ENCODE measurements at places on chromosomes 11 and 22.
A peak's percentile ranks its signal among the peaks of the same experiment; 100 is the strongest.

DNA sequence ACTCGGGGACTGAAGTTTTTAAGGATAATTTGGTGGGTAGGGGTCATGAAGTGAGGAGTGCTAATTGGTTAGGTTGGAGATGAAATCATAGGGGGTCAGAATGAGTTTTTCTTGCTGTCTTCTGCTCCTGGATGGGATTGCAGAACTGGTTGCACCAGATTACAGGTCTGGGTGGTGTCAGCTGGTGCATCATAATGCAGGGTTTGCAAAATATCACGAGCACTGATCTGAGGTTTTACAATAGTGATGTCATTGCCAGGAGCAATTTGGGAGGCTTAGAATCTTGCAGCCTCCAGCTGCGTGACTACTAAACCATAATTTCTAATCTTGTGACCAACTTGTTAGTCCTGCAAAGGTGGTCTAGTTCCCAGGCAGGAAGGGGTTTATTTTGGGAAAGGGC lies 46.4 kb upstream of the CALCB start:
- DNase-seq = no peak

DNA sequence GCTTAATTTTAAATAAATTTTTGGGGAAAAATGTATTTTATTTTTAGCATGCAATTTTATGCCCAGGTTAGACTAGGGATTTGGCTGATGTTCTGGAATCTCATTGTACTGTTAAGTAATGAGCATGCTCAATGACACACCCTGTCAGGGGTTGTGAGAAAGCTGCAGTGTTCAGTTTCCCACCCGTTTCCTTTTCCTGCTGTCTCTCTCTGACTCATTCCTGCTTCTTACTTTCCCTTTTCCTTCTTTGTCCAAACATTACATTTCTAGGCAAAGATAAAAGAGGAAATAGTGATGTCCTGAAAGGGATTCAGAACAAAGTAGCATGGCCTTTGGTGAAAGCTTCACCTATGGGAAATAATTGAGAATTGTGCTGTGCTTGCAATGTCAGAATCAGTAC lies 22.7 kb downstream of the OOSP3 start:
- DNase-seq = no peak

DNA sequence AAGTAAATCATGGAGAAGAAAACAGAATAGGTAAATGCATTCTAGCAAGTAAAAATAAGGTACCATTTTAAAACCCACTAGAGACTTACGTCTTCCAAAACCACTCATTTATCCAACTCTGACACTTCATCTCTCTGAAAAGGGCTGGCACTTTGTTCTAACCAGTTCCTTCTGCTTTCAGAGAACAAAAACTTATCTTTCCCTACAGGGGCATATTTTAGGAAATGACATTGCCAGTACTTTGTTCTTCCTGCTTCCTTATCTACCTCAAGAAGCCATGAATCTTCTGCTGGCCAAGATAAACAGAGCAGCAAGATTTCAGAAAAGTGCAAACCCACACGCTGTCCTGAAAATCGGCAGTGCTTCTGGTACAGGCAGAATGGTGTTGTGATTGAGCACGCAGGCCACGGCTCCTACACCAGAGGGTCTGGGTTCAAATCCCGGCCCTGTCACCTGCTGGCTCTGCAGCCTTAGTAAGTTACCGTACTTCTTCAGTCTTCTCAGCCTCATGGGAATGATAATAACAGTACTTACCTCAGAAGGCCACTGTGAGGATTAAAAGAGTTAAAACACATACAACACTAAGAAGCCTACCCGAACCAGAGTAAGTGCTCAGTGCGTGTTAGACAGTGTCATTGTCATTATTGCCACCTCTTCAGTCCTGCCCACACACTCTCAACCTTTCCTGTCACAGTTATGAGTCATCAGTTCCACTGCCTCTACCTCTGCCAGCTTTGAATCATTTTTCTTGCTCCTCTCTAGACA lies 11.0 kb downstream of the MPZL3 start:
- DNase-seq = no peak

DNA sequence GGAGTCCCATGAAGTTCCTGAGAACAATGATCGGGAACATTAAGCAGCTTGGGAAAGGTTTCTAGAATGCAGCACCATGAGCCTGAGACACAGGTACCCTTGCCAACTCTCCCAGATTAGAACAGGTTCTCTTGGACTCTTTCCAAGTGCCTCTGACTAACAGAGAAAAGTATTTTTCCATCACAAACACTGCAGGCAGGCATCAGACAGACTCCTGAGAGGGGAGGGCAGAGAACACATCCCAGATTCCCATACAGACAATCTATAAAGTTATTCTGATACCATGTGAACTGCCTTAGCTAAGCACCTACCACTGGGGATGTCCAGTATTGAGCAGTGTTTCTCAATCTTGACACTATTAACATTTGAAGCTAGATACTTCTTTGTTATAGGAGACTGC lies 27.3 kb downstream of the SERGEF start:
- no peak for DNase-seq

GRCh38 chr11:62694455-62695167 lies 5.3 kb upstream of the LRRN4CL start:
- peak; percentile 80 for DNase-seq

DNA sequence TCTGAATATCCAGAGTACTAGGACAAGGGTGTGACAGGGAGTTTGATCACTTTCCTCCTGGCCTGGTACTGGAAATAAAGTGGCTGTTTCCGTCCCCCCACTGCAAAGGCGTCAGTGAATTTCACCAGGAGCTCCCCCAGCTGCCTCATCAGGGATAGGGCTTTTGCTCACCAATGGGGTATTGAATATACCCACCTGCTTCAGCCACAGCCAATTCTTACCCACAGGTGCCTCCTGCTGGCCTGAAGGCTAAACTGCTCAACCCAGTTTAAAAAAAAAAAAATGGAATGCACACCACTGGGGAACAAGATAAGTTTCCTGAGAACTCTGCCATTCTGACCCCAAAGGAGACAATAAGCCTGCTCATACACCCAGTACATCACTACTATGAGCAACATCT lies 65.3 kb upstream of the MS4A8 start:
- peak; percentile 15 for DNase-seq

DNA sequence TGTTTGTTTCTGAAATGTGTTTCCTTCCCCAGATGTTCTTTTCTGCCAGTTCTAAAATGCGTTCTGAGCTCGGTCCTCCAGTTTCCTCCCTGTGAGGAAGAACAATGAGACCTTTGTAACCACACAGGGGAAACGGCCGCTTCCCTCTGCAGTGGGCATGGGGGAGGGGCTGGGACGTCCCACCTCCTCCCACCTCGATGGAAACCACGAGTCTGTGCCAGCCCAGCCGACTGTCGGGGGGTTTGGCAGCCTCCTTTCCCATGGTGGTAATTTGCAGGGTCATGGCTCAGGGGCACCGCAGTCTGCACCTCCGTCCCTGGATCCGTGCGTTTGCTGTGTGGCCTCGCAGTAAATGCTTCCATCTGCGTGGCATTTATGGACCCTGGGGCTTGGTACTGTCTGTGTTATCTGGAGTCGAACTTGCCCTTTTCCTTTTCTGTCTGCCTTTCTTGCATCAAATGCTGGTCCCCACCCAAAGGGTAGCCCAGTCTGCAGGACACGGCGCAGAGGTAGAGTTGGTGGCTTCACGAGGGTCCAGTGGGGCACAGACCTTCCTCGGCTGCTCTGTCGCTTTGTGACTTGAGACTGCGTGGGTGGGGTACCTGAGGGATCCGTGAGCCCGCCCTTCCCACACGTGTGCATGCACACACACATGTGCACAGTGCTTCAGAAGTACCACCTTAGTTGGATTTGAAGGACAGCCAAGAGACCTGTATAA lies 16.1 kb downstream of the LRP5 start:
- peak; percentile 57 for DNase-seq

- DNase-seq = peak; percentile 86
Observed at GRCh38 chr22:41940832-41941765, 5.9 kb downstream of the CENPM start.

GRCh38 chr11:117933475-117933874 lies 4.3 kb upstream of the TMPRSS13 start:
- no peak for DNase-seq

- DNase-seq = no peak
Observed at GRCh38 chr11:70032943-70033710, 45.0 kb upstream of the ANO1 start.

DNA sequence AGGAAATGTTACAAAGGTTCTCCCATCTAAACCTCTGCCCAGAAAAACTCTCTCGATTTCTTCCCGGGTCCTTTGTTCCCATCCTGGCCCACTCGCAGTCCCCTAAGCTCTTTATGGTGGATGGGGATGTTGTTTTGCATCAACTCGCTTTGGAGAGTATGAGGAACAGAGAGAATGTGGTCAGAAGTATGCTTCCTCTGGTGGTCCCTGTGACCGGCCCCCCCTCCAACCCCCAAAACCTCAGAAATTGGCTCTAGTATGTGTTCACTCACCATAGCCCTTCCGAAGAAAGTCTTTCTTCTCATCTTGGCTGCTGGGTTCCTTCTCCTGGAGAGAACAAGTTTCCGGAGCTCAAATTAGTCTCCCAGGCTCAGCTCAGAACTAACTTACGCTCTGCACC lies 54.4 kb downstream of the GRAMD1B start:
- DNase-seq = no peak

GRCh38 chr11:65241134-65241533 lies 20.6 kb upstream of the POLA2 start:
- DNase-seq = no peak

DNA sequence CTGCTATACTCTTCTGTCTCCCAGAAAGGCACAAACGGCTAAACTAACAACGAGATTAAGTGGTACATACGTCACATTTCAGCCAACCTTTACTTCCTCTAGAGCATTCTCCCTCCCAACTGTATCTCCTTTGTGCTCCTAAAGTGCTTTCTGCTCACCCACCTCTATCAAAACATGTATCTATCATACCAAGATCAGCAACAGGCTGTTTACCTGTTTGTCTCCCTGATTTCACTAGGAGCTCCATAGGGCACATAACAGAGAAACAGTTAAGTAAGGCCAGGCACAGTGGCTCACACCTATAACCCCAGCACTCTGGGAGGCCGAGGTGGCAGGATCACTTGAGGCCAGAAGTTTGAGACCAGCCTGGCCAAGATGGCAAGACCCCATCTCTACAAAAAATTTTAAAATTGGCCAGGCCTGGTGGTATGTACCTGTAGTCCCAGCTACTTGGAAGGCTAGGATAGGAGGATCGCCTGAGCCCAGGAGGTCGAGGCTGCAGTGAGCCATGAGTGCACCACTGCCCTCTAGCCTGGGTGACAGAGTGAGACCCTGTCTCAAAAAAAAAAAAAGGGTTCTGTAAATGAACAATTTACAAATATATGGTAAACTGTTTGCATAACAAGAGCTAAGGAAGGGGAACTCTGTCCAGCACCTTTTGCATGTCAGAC lies 2.8 kb downstream of the NDUFC2 start:
- no peak for DNase-seq

DNA sequence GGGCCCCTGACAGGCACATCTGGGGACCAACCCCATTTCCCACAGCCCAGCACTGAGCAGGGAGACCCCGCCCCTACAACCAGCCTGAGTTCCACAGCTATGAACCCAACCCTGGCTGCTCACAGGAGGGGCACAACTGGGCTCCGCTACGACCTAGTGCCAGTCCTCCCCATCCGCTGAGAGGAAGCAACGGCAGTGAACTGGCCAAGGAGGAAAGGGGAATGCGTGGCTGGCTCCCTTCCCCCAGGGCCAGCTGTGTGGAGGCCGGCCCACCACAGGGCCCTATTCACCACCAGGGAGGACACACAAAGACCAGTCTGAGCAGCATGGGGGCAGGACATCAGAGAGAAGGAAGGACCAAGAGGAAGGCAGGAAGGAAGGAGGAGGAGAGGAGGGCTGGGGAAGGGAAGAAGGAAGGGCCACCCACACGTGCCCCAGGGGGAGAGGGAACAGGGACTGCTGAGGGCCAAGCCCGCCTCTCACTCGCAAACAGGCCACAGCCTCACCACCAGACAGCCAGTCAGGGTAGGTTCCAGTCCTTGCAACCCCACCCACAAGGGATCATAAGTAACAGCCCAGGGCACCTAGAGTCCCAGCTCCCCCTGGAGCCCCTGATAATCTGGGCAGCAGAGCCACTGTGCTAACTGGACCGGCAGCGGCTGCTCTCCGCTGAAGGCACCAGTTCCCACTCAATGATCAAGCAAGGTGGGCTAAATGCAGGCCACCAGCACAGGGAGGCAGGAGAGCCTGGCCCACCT lies 8.5 kb upstream of the GAL3ST1 start:
- no peak for DNase-seq

DNA sequence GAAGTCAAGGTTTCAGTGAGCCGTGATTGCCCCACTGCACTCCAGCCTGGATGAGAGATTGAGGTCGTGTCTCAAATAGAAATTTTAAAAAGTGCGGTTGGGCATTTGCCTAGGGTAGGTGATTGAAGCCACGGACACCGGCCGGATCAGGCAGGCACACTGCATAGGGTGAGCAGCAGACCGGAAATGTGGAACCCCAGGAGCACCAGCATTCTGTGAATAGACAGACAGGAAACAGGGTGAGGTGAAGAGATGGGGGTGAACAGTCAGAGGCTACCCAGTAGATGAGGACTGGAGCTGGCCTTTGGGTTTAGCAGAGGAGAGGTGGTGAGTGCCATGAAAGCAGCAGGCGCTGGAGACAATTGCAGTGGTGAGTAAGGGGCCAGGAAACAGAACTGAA lies 43.5 kb downstream of the PPFIA1 start:
- no peak for DNase-seq

GRCh38 chr11:10050561-10050960 lies 243.5 kb downstream of the SBF2 start:
- no peak for DNase-seq

DNA sequence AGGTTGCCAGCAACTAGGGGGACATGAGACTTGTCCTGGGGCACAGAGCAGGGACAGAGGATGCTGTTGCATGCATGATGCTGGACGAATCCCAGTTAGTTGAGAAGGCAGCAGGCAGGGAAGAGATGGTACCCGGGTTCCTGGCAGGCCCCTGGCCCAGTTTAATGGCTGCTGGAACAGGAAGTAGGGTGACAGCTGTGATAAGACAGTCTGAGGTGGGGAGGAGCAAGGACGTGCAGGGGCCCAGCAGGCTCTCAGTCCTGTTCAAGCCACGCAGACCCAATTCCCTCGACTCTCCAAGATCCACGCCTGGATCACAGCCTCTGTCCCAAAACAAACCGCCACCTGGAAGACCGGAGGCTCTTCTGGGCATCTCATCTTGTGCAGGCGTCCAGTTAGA lies 32.0 kb downstream of the LRRC10B start:
- DNase-seq = no peak

GRCh38 chr11:13576995-13577394 lies 81.2 kb upstream of the PTH start:
- no peak for DNase-seq

DNA sequence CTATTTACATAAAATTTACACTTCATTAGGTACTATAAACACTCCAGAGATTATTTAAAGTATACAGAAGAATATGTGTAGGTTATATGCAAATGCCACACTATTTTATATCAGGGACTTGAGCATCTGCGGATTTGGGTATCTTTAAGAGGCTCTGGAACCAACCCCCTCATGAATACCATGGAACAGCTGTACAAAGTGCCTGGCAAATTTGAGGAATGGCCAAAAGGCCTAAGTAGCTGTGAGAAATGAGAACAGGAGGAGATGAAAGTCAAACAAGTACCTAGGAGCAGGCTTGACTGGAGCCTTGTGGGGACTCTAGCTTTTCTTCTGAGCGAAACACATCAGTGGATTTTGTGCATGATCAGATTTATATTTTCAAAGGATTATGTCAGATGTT lies 149.3 kb downstream of the RBFOX2 start:
- DNase-seq = no peak
